Thyroid gland (tissue), 4 donors: ENCODE measurements at places on chromosomes 1 and 21. TPM values are rescaled to one million over a fixed set of nuclear protein-coding genes. Genes with fewer than 3 reads are reported as not detected.

- H3K27me3 ChIP-seq = no peaks in the 10 kb centered on the region
- H3K27ac ChIP-seq = no peak overlapping the region
- no peak overlapping the region for H3K4me3 ChIP-seq
- DNase-seq = no peak
Observed at GRCh38 chr1:62993844-62994243, 209.9 kb downstream of the ATG4C start.

- H3K27ac ChIP-seq = no peak overlapping the region
- H3K36me3 ChIP-seq = no peaks in the 10 kb centered on the region
- H3K27me3 ChIP-seq = no peaks in the 10 kb centered on the region
- peak; percentile 40 for DNase-seq
Observed at GRCh38 chr1:40032240-40032891, 8.2 kb upstream of the CAP1 start.

The RGS13 gene
- total RNA-seq = not detected

DNA sequence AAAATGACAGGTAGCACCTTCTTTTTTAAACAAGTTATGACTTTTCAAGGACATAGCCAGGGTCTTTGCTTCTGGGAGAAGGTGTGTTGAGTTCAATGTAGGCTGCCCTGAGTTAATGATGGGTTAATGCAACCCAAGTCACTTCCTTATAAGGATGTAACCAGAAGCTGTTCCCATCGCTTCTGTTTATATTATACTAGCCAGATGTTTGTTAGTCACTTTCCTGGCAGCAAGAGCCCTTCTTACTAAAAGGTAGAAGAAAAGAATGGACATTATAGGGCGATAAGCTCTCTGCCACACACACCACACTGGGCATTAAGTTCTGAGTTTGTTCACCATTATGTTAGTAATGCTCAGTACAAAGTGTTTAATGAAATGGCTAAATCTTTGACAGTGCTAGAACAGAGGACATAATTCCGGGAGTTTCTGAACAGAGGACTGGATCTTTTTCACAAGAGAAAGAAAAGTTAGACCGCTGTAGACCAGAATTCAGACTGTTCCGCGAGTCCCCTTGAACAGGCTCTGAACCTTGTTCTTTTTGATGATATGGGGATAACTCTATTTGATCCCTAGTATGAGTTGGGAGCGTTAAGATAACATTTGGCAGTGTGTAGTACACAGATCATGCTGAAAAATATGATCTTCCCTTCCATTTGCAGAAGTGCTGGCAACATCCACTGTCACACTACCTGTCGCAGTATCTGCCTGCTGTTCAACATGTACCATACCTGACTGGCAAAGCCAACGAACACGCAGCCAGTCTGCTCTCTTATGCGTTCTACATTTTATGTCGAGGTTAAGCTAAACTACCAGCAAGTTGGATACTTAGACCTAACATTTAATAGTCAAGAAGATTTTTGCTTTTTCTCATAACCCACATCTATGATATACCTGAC lies 41.0 kb downstream of the DEGS1 start:
- no peaks in the 10 kb centered on the region for H3K27me3 ChIP-seq
- no peaks in the 10 kb centered on the region for H3K4me1 ChIP-seq
- peaks cover 8% of the 10 kb centered on the region for H3K36me3 ChIP-seq
- no peak for DNase-seq

DNA sequence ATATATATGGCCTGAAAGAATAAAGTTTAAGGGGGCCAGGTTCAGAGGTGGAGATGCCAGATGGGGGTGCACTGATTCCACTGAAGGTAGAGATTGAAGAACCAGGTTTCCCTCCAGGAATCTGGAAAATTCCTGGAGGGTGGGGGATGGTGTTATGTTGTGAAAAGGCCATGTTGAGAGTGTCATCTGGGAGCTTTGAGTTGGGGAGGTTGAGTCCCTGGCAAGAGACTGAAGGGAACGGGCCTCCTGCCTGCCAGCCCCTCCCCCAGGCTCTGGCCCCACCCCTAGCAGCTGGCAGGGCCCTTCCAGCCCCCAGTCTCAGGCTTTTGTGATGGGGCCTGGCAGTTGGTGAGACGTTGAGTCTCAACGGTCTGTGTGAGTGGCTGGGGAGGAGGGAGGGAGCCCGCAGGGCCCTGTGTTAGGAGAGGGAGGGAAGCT lies 4.1 kb downstream of the PTPRU start:
- no peak overlapping the region for H3K27ac ChIP-seq
- H3K4me1 ChIP-seq = peaks cover 11% of the 10 kb centered on the region
- no peaks in the 10 kb centered on the region for H3K36me3 ChIP-seq
- H3K27me3 ChIP-seq = no peaks in the 10 kb centered on the region
- no peak for DNase-seq
- H3K4me3 ChIP-seq = no peak overlapping the region

The ACTL8 gene
- total RNA-seq = not detected

- no peaks in the 10 kb centered on the region for H3K36me3 ChIP-seq
- H3K27ac ChIP-seq = no peak overlapping the region
Observed at GRCh38 chr1:160030657-160031364, 979 bp downstream of the PIGM start.
